Neural crest cell (in vitro differentiated cells): ENCODE measurements at places on chromosomes 1 and 21. TPM values are rescaled to one million over a fixed set of nuclear protein-coding genes. Genes with fewer than 3 reads are reported as not detected.
A peak's percentile ranks its signal among the peaks of the same experiment; 100 is the strongest.

DNA sequence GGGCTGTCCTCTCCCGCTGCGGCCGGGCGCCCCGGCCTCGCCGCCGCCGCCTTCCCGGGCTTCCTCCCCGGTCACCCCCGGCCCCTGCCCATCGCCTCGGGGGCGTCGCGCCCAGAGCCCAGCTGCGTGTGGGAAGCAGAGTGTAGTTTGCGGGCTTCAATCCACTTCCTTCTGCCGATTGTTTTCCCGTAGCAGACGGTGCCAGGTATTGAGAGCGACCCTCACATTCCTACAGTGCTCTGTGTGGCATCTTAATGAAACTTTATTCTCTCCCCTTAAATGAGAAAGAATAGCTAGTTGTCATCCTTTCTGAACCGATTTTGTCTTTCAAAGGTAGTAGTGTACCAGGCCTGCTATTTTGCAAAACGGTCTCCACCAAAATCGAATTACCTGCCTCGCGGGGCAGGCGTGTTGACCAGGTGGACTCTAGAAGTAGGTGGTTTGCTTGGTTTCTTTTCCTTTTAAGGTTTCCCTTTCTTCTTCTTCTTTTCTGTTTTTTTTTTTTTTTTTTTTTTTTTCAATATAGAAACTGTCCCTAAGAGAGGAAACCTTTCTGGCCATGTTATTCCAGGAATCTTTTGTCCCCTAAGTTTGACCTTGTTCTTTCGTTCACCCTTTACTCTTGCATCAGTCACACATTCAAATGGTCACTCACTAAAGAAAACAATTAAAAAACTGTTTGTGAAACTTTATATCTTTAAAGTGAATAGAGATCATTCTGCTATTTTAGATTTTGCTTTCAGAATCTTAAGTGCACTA lies 881 bp downstream of the USP25 start:
- peak overlapping the region; percentile 84 for H3K27ac ChIP-seq
- peaks cover 6% of the 10 kb centered on the region for H3K27me3 ChIP-seq
- DNase-seq = no peak
- peak overlapping the region; percentile 92 for H3K4me3 ChIP-seq
- H3K36me3 ChIP-seq = peaks cover 7% of the 10 kb centered on the region

DNA sequence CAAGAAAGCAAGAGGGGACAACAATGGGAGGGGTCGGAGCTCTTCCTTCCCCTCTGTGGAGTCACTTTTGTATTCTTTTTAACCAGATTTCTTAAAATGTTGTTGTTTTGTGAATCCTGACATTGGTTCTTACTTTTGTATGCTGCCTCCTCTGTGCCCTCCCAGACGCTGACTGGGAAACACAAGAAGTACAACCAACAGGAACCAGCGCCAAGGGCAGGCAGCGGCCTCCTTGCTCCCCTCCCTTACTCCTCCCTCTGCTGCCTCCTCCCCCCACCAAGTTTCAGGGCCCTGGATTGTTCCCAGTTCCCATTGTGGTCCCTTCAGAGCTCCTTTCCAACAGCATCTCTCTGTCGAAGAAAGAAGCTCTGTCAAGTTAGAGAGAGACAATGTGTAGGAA lies 111.1 kb downstream of the BRINP2 start:
- peak; percentile 21 for DNase-seq
- peaks cover 23% of the 10 kb centered on the region for H3K4me1 ChIP-seq
- H3K4me3 ChIP-seq = no peak overlapping the region

GRCh38 chr1:44359234-44359935 lies 4.3 kb upstream of the ERI3 start:
- no peak overlapping the region for H3K4me3 ChIP-seq
- H3K27ac ChIP-seq = no peak overlapping the region
- H3K36me3 ChIP-seq = no peaks in the 10 kb centered on the region
- H3K4me1 ChIP-seq = peaks cover 14% of the 10 kb centered on the region
- DNase-seq = no peak

The TEKT2 gene
- total RNA-seq = 7.4 and 8.4 TPM in 2 replicates

DNA sequence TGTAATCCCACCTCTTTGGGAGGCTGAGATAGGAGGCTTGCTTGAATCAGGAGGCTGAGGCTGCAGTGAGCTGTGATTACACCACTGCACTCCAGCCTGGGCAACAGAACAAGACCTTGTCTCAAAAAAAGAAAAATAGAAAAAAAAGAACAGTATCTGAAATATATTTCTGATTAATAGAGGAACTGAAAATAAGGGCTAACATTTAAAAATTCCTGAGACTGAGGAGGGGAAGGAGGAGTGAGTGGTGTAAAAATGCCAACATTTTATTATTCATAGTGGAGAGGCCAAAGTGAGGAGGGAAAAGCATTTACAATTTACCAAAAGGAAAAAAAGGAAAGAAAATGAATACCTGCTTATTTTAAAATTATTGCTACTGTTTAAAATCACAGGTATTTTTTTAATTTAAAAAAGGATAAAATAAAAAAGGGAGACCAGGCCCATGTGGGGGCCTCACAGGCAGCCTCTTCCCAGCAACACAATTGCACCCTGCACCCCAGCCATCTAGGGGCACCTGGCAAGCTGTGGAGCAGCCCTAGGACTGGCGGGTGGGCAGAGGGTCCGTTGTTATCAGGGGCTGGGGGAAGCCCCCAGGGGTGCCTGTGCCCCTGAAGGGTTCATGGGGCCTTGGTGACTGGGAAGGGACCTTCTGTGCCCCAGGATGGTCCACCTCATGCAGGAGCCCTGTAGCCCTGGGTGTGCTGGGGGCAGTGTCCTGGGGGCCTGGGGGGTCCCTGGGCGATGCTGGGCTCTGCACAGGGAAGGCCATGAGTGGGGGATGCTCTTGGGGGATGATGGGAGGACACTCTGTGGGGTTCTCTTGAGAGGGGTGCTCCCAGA lies 34.8 kb upstream of the ADARB1 start:
- peaks cover 4% of the 10 kb centered on the region for H3K36me3 ChIP-seq
- peaks cover 13% of the 10 kb centered on the region for H3K27me3 ChIP-seq
- H3K4me1 ChIP-seq = peaks cover 9% of the 10 kb centered on the region
- H3K27ac ChIP-seq = no peak overlapping the region

DNA sequence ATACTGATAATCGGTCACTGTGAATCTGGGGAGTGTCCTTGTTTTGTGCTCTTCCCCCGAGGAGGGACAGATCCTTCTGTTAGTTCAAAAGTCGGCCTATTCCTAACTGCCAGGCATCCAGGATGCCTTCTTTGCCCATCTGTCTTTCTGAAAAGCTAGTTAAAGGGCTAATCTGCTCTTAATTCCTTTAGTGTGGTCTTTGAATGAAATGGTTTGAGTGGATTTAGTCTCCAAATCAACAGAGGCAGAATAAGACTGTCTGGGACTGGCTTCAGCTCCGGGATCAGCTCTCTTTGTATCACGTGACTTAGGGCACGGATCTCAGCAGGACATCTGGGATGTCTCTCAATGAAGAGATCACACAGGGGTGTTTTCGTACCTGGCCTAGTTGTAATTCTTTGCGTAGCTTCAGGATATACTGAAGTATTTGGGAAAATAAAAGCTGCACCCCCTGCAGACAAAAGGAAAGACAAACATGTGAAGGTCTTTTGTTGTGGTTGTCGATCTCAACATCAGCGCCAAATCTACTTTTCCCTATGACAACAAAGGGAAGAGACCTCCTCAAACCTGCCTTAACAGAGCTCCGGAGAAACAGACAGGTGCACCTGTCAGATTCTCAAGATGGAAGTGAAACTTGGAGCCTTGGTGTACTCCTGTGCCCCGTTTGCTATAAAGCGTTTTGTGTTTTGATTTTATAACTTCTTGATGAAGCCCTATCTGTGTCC lies 97.9 kb downstream of the ERG start:
- no peak overlapping the region for H3K4me3 ChIP-seq

DNA sequence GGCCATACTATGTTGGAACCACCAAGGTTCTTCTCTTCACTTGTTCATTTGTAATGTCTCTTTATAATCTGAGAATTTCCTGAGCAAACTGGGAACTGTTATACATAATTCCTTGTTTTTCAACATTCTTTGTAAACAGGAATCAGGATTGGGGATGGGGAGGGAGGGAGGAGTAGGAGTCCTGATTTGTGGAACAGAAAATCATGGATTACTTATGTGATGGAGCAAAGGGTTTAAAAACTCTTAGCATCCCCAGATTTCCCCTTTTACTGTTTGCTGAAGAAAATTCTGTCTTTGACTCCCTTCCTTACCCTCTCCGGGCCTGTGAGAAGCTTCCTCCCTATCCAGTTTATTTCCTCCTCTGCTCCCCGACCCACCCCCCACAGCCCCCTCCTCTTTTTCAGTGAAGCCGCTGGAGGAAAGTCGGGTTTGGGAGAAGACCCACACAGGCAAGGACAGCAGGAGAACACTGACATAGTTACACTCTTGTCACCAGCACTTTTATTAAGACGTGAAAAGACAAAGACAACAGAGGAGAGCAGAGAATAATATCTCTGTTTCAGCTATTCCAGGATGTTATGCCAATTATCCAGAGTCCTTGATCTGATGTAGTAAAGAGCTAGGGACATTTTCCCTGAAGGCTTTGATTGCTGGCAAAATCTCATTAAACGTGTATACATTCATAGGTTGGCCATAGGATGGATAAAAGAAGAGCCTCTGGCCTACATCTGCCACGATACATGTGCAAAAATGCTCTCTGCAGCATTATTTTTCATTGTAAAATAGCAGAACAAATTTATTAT lies 4.6 kb upstream of the NBPF1 start:
- no peaks in the 10 kb centered on the region for H3K4me1 ChIP-seq
- DNase-seq = no peak
- H3K27ac ChIP-seq = no peak overlapping the region
- no peaks in the 10 kb centered on the region for H3K36me3 ChIP-seq
- H3K4me3 ChIP-seq = no peak overlapping the region
- no peaks in the 10 kb centered on the region for H3K27me3 ChIP-seq

DNA sequence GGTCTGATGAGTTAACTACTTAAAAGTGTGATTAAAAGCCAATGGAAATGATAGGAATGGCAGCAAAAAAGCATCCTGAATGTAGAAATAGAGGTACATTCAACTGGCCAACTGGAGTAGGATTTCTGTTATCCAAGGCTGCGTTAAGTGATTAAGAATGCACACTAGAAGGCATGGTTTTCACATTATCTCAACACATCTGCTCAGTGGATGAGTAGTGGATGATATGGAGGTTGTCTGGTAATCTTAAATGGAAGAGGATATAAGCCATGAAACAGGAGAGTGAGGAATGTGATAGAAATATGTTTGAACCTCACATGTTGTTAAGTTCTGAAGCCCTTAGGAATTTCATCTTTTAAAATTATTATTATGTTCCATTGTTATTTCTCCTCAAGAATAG lies 839.9 kb downstream of the USP25 start:
- H3K36me3 ChIP-seq = peaks cover 7% of the 10 kb centered on the region
- H3K4me3 ChIP-seq = no peak overlapping the region
- no peak for DNase-seq
- peaks cover 9% of the 10 kb centered on the region for H3K4me1 ChIP-seq
- no peaks in the 10 kb centered on the region for H3K27me3 ChIP-seq
- H3K27ac ChIP-seq = no peak overlapping the region

DNA sequence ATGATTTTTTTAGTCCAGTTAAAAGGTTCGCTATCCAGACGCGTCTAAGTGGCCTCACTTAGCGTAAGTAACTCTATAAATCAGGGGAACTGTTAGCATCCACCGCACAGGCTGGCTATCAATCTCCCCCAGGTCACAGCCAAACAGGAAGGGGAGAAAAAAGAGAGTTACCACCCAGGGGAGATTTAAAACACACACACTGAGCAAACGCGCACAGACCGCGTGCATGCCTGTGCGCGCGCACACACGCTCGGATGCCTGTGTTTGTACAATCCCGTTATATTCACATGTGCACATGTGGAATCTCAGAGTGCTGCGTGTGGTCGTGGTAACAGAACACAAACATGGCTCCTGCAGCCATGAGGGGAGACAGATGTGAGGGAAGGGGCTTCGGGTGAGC lies 125.4 kb downstream of the CASZ1 start:
- no peak for DNase-seq
- no peak overlapping the region for H3K4me3 ChIP-seq
- peaks cover 21% of the 10 kb centered on the region for H3K4me1 ChIP-seq

DNA sequence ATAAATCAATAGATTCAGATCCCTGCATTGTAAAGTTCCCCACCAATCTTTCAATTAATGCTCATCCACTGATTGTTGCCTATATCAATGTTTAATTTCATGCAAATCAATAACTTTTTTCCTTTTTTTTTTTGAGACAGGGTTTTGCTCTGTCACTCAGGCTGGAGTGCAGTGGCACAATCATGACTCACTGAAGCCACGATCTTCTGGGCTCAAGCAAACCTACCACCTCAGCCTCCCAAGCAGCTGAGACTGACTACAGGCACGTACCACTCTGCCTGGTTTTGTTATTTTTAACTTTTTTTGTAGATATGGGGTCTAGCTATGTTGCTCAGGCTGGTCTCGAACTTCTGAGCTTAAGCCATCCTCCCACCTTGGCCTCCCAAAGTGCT lies 25.7 kb downstream of the DIO1 start:
- H3K4me3 ChIP-seq = no peak overlapping the region
- no peaks in the 10 kb centered on the region for H3K27me3 ChIP-seq
- H3K27ac ChIP-seq = no peak overlapping the region
- no peak for DNase-seq
- peaks cover 15% of the 10 kb centered on the region for H3K36me3 ChIP-seq

The TOR3A gene
- total RNA-seq = 21.2 and 25.1 TPM in 2 replicates

DNA sequence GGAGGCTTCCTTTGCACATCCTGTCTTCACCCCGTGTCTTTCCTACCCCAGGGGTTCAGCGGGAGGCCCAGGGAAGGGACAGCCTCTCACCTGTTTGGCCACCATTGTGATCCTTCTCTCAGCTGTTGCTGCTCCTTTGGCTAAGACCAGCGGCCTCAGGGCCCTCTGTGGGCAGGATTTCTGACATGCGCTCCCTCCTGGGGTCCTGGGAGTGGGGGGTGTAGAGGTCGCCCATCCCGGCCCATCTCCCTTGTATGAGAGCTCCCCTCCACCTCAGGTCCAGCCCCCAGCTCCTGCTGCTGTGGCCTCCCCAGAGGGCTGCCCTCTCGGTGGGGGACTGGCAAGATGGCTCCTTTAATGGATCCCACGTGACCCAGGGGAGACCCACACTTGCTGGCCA lies 120.5 kb downstream of the PRDM2 start:
- no peaks in the 10 kb centered on the region for H3K4me1 ChIP-seq
- H3K27ac ChIP-seq = no peak overlapping the region
- no peaks in the 10 kb centered on the region for H3K27me3 ChIP-seq
- H3K36me3 ChIP-seq = peaks cover 19% of the 10 kb centered on the region
- no peak for DNase-seq

GRCh38 chr21:40587736-40588346 lies 259.1 kb downstream of the DSCAM start:
- H3K4me1 ChIP-seq = no peaks in the 10 kb centered on the region
- H3K27ac ChIP-seq = no peak overlapping the region
- H3K36me3 ChIP-seq = no peaks in the 10 kb centered on the region

GRCh38 chr1:93078203-93078602 lies 880 bp upstream of the MTF2 start:
- H3K4me1 ChIP-seq = peaks cover 31% of the 10 kb centered on the region
- peak overlapping the region; percentile 98 for H3K4me3 ChIP-seq
- no peak for DNase-seq
- H3K36me3 ChIP-seq = peaks cover 6% of the 10 kb centered on the region
- peak overlapping the region; percentile 100 for H3K27ac ChIP-seq

- no peak overlapping the region for H3K4me3 ChIP-seq
- no peaks in the 10 kb centered on the region for H3K4me1 ChIP-seq
- H3K27me3 ChIP-seq = no peaks in the 10 kb centered on the region
- DNase-seq = no peak
- no peaks in the 10 kb centered on the region for H3K36me3 ChIP-seq
- H3K27ac ChIP-seq = no peak overlapping the region
Observed at GRCh38 chr1:84021822-84022221, 22.9 kb upstream of the TTLL7 start.
